ENCODE measurements at places on chromosomes 7 and 10.

GRCh38 chr7:41630741-41631140, 72.1 kb downstream of the INHBA start:
- no peak for DNase-seq

- no peak for DNase-seq
These were observed 28.0 kb downstream of the IPMK start for GRCh38 chr10:58239561-58240169.

DNA sequence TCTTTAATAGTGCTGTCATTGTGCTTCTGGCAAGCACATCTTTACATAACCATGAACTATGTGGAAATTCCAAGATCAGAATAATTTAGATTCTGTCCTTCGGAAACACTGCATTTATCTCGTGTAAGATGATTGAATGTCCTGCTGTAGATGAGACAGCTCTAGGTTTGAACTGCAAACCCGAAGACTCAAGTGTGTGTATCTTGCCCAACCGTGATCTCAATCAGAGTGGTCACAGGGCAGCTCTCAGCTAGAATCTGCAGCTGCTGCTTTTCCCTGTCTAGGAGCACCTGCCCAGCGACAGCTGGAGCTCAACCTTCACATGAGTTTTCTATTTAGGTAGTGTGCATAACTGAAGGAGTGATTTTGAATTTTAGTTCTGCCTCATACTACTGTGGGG, 17.5 kb upstream of the KIF20B start:
- DNase-seq: no peak

- DNase-seq: no peak
These were observed 19.8 kb upstream of the AKR1B1 start for GRCh38 chr7:134478707-134479106.

GRCh38 chr7:2193575-2194305, 39.0 kb downstream of the MAD1L1 start:
- DNase-seq: no peak

- DNase-seq: no peak
These were observed 7.1 kb upstream of the KLF6 start for GRCh38 chr10:3791974-3792633.

DNA sequence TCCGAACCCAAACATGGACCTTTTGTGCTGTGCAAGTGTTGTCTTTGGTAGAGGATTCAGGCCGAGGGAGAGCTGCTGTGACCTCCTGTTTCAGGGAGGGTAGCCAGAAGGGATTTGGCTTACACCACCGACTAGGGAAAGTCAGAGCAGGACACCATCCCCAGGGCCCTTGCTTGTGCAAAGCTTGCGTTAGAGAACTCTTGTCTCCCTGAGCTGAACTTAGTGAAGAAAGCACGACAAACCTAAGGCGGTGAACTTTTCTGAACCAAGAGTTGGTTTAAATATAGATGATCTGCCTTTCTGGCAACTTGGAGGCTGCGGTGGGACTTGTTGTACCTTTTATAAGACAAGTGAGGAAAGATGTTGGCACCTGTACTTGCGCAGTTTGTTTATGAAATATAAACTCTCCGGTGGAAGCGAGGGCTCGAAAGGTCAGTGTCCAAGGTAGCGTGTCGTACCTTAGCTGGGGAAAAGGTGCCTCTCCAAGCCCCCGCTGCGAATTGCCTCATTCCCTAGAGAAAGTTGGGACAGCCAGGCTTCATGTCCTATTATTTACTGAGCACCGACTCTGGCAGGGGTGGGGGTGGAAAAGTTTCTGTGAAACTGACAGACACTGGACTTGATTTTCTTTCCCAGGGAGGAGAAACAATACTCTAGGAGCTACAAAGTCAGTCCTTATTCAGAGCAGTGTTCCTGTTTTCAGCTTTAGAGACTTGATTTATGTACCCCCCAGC, 31.6 kb downstream of the WBP1L start:
- no peak for DNase-seq

GRCh38 chr10:89095701-89096391, 105.2 kb downstream of the FAS start:
- DNase-seq: no peak

DNA sequence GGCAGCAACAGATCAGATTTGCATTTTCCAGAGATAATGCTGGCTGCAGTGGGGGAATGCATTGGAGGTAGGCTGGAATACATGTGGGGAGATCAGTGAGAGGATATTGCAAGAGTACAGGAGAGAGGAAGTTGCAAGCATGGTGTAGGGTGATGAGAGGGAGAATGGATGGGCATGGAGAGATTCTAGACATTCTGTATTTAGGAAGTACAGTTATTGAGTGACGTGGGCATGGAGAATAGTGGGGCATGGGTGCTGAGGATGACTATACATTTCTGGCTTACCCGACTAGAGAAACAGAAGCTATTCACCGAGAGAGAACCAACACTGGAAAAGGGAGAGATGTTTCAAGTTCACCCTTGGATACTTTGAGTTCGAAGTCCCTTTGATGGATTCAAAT, 116.9 kb upstream of the SVIL start:
- DNase-seq: no peak

GRCh38 chr10:68155615-68156210, 46.4 kb downstream of the MYPN start:
- no peak for DNase-seq

- no peak for DNase-seq
These were observed 110.1 kb downstream of the WDR37 start for GRCh38 chr10:1166101-1166827.

- DNase-seq: no peak
These were observed 7.5 kb upstream of the OR6B1 start for GRCh38 chr7:143992670-143993069.

DNA sequence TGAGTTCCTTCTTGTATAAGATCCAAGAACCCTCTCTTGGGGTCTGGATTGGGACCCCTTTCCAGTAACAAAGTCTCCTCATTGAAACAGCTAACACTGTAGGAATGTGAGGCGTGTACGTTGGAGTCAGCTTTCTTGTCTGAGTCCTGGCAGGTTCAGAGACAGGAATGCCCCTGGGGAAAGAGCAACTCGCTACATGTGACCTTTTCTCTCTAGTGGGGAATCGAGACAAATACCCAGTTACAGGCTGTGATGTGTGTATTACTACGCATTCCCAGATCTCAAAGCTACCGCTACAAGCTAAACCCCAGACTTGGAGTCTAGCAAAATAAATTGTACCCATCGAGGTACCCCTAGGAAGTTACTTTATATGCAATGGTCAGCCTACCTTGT, 85.6 kb upstream of the FRMD4A start:
- DNase-seq: no peak

GRCh38 chr7:22204312-22204711, 152.6 kb downstream of the RAPGEF5 start:
- DNase-seq: no peak

DNA sequence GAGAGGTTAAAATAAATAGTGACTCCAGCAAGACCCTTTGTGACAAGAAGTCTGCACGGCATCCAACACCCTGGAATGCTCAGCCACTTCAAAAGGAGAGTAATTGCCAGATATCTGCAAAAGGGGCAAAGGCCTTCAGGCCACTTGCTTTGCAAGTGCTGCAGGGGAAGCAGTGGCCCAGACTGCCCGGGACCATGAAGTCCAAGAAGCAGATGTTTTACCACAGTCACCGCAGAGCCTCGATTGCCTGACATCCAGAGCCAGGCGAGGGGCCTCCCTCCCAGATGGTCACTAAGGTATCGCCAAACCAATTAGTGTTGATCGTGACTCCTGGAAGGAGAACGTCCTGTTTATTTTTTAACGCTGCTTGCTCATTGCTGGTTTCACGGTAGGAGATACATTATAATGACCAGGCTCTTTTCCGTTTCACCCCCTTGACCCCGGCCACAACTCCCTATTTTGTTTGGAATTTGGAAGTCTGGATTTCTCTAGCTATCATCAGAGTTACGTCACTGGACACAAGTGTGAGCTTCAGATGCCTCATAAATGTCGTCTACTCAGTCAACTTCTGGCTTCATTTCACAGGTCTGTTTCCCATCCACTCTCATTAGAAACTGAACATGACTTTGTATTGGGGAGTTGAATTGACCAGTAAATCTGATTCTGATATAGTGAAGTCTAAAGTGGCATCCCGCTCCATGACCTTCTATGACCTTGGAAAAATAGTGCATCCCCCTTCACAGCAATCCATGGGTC, 276.2 kb downstream of the WDR11 start:
- DNase-seq: no peak

GRCh38 chr10:110508806-110509544, 11.3 kb downstream of the DUSP5 start:
- DNase-seq: no peak

DNA sequence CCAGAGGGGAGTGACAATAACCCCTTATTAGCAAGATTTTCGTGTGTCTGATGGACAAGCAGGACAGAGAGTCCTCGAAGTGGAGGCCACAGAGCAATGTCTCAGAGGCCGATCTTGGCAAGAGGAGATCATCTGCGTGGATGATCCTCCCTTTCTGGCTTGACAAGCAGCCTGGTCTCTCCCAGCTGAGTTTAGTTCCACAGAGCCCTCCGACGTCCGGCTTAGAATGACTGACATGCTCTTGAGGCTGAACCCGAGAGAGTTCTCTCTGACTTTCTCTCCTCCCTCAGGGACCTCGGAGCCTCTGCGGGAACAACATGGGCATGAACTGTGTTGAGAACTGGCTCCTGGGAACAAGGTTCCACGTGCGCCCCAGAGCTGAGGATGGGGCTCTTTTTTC, 180.7 kb upstream of the PFKP start:
- DNase-seq: no peak

- peak; percentile 56 for DNase-seq
These were observed 47.8 kb upstream of the UBN2 start for GRCh38 chr7:139183251-139183650.

DNA sequence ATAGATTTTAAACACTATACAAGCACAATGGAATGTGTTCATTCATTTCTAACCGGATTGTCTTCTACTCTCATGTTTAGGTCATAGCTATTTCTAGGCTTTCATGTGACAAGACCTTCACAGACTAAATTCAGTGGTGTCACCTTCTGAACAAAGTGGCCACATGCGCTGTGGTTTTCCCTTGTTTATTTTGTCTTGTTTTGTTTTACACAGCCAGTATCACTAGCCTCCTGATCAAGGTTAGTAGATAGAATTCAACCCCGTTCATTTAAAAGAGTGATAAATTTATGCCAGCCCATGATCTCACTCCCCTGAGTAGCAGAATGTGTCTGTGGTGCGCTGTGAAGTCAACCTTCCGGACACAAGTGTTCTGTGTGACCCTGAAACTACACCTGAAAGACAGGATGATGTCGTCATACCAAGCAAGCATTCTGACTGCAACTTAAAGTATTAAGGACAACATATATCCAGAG, 209.1 kb downstream of the CREB5 start:
- DNase-seq: no peak

- DNase-seq: no peak
These were observed 951.0 kb downstream of the TYW1 start for GRCh38 chr7:67947646-67948045.

GRCh38 chr10:76769582-76769981, 868.0 kb downstream of the KCNMA1 start:
- DNase-seq: no peak

- no peak for DNase-seq
These were observed 79.0 kb upstream of the PLXNA4 start for GRCh38 chr7:132655131-132655727.

DNA sequence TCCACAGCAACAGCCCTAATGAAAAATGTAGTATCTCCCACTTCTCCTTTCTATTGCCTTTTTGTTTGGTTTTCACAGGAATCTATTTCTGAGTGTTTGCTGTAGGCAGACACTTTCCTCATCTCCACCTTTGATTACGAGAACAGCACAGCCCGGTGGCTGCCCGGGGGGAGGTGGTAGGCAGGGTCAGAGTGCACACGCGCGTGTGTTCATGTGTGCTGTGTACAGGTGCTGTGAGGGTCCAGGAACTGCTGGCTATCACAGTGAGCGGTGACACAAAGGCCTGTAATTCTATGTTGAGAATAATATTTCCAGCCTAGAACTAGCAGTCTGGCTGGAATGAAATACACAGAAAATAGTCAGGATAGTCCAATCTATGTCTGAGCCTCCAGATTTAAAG, 212.8 kb downstream of the ADARB2 start:
- DNase-seq: no peak

GRCh38 chr7:21412410-21412851, 15.5 kb upstream of the SP4 start:
- DNase-seq: peak; percentile 56

DNA sequence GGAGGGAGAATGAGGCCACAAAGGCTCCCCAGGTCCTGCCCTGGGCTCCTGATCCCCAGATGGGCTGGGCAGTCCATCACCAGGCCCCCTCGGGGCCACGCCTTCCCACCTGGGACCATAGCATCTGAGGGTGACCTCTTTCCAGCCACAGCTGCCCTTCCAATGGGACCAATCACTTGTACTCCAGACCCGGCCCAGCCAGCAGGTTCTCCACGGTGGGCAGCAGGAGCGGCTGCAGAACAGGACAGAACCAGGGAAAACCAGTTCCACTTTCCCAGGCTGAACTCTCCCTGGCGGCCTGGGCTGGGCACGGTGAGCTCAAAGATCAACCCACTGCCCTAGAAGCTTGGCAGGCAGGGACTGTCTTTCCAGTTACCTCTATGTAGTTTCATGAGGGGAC, 257.6 kb downstream of the MAD1L1 start:
- DNase-seq: no peak

- no peak for DNase-seq
These were observed 60.9 kb upstream of the COL1A2 start for GRCh38 chr7:94333810-94334209.

GRCh38 chr7:82578430-82578829, 134.9 kb upstream of the CACNA2D1 start:
- no peak for DNase-seq

DNA sequence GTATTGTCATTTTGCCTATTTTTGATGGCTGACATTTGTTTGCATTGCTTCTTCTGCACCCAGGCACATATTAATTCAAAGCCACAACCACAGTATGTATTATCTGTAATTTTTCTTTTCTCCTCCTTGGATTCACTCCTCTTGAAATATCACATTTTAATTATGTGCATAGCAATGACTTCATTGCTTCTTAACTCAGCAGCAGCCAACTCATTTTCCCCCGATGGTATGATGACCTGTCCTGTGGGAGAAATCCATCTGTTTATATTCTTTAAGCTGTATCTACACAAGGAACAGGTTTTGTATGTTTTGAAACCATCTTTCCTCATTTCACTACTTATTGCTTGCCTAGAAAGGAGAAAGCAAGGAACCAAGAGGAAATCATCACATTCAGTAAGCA, 588.8 kb downstream of the INHBA start:
- no peak for DNase-seq

GRCh38 chr10:70130878-70131559, 1.6 kb downstream of the AIFM2 start:
- DNase-seq: no peak

- no peak for DNase-seq
These were observed 462 bp downstream of the KIAA1549 start for GRCh38 chr7:138980563-138981291.

- no peak for DNase-seq
These were observed 65.8 kb downstream of the TMEM209 start for GRCh38 chr7:130139193-130139960.

DNA sequence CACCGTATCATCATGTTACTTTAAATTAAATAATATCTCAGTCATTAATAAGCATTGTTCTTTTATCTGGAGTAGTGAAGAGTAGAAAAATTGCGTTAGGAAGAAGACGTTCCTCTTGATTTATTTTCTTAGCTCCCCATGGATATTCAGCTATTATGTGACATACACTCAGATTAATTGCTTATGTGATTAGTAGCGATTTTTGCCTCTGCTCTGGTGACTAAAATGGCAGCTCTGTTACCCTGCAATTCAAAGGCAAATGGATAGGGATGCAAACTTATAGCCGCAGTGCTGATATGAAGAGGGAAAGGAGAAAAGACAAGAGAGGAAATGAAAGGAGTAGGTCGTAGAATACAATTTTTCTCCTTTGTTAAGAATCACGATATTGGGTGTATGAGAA, 188.4 kb upstream of the MALRD1 start:
- DNase-seq: no peak

All from hematopoietic multipotent progenitor cell treated with erythropoietin and hydrocortisone succinate and interleukin-3 and kit ligand, for 17 days (in vitro differentiated cells).